ENCODE measurements at places on chromosomes 1 and 21. TPM values are rescaled to one million over a fixed set of nuclear protein-coding genes. Genes with fewer than 3 reads are reported as not detected.

DNA sequence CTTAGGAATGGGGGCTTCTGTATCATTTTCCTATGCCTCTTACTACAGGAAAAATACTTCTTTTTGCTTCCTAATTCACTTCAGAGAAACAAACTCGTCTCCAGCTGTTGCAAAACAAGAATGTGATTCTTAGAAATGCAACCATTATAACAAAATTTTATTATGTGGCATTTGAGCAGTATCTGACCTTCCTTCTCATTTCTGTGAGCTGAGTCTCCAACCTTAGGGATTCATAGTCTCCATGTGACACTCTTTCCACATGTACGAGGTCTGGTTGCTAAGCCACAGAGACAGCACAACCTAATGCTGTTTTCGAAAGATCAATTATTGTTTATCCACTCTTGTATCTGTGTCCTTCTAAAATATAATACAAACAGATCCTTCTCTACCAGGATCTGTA lies 75.3 kb upstream of the RGS4 start:
- no peak for DNase-seq

- DNase-seq: peak; percentile 76
Observed at GRCh38 chr1:227903614-227904501, 43.9 kb downstream of the WNT9A start.

DNA sequence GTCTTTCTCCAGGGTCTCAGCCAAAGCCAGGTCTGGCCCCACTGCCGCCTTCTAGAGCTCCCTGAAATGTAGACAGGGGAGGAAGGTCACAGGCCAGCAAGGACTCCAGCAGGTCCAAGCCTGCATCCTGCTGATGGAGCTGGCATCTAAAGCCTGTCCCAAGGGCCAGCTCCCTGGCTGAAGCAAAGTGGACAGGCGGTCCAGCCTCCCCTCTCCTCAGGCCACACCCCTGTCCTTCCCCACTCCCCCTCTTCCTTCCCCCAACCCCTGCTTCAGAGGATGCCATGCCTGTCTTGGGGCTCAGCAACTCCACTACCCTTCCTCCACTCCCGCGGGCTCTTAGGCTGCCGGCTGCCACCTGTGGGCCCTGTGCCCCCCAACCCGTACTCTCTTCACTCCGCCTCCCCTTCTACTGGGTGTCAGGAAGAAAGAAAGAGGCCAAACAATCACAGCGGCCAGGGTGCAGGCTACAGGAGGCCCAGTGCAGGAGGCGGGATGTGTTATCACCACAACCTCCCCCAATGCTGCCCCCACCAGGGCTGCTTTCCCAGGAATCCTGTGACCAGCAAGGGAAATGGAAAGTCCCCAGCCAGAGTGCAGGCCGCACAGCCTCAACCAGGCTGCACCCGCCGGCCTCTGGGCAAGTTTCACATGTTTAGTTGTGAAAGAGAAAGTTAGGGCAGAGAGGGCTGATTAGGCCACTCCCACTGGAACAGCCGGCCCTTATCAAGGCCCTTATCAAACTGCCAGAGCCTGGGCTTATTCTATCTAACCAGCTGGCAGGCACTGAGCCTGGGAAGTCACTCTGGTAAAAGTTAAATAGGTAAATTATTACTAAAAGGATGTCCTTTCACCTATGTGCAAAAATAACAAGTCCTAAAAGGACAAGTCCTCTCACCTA lies 34.1 kb downstream of the ACOT7 start:
- no peak for DNase-seq

- no peak for DNase-seq
Observed at GRCh38 chr1:107949467-107950253, 15.3 kb downstream of the VAV3 start.

The MT1HL1 gene
- not detected for total RNA-seq

The PCBP3 gene
- total RNA-seq: 5.1 TPM

The SPRR1A gene
- total RNA-seq: not detected

The PRAMEF33 gene
- total RNA-seq: not detected

Measured in upper lobe of left lung (tissue), 6 donors.